ENCODE measurements at places on chromosomes 1 and 21. TPM values are rescaled to one million over a fixed set of nuclear protein-coding genes. Genes with fewer than 3 reads are reported as not detected.

GRCh38 chr21:38852278-38852677 is 46.5 kb downstream of the ETS2 start:
- peak; percentile 19 for DNase-seq
- no peaks in the 10 kb centered on the region for H3K4me1 ChIP-seq
- no peaks in the 10 kb centered on the region for H3K27me3 ChIP-seq
- H3K36me3 ChIP-seq: no peaks in the 10 kb centered on the region

Gene PHLDA3
- total RNA-seq: 158 TPM

Gene PRR9
- total RNA-seq: not detected

Gene OR4F29
- not detected for total RNA-seq

- H3K4me1 ChIP-seq: peaks cover 66% of the 10 kb centered on the region
- no peak for DNase-seq
- H3K27ac ChIP-seq: peak overlapping the region; percentile 58
- H3K4me3 ChIP-seq: no peak overlapping the region
- no peaks in the 10 kb centered on the region for H3K36me3 ChIP-seq
Observed at GRCh38 chr1:162212713-162213112, 143.2 kb downstream of the NOS1AP start.

- H3K27me3 ChIP-seq: no peaks in the 10 kb centered on the region
- H3K36me3 ChIP-seq: no peaks in the 10 kb centered on the region
Observed at GRCh38 chr1:230228236-230228897, 161.3 kb downstream of the GALNT2 start.

DNA sequence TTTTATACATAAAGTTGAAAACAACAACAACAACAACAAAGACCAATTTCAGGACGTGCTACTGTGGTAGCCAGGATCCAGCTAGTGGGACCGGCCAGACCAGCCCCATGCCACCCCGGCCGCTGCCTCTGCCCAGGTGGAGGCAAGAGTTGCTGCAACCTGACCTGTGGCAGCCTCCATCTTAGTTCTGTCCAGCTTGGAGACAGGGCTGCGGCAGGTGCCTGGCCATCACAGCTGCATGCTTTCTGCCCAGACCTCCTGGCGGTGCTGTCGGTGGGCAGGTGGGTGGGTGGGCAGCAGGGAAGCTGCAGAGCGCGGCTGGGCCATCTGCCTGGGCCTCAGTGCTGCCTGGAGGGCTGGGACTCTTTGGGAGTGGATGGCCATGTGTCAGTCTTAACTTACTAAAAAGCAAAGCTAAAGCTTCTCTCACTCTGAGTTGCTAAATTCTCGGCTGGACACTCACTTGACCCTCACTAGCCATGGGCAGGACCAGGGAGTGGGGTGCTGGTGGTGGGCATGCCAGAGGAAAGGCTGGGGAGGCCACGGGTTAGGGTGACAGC is 38.6 kb downstream of the KIAA1614 start:
- peaks cover 33% of the 10 kb centered on the region for H3K36me3 ChIP-seq
- H3K4me1 ChIP-seq: peaks cover 8% of the 10 kb centered on the region
- no peak overlapping the region for H3K4me3 ChIP-seq

- no peak for DNase-seq
- H3K27me3 ChIP-seq: no peaks in the 10 kb centered on the region
- H3K4me3 ChIP-seq: no peak overlapping the region
- H3K27ac ChIP-seq: peak overlapping the region; percentile 78
- peaks cover 75% of the 10 kb centered on the region for H3K36me3 ChIP-seq
- H3K4me1 ChIP-seq: peaks cover 41% of the 10 kb centered on the region
Observed at GRCh38 chr1:223721658-223722607, 9.6 kb downstream of the CAPN2 start.

DNA sequence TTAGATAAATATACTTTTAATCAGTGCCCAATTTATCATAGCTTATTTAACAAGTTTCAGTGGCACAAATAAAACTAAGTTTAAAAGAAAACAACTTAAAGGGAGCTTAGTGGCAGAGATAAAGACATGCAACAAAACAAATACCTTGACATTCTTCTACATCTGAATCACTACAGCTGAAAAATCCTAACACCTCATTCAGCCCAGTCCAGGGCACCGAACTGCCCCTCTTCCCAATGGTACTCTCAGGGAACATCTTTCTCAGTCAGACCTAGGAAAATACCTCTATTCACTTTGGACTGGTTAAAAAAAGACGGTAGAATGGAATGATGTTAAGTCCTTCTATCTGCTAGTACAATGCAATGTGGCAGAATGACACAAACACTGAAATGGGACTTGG is 8.3 kb downstream of the OTUD7B start:
- no peaks in the 10 kb centered on the region for H3K36me3 ChIP-seq
- peaks cover 81% of the 10 kb centered on the region for H3K4me1 ChIP-seq
- H3K4me3 ChIP-seq: no peak overlapping the region

Gene FCER1G
- 50.2 TPM for total RNA-seq

GRCh38 chr1:201230676-201231075 is 40.1 kb downstream of the IGFN1 start:
- no peak for DNase-seq
- no peaks in the 10 kb centered on the region for H3K27me3 ChIP-seq
- no peak overlapping the region for H3K4me3 ChIP-seq
- H3K4me1 ChIP-seq: no peaks in the 10 kb centered on the region
- H3K36me3 ChIP-seq: no peaks in the 10 kb centered on the region

- H3K27me3 ChIP-seq: no peaks in the 10 kb centered on the region
- no peak overlapping the region for H3K4me3 ChIP-seq
- H3K27ac ChIP-seq: no peak overlapping the region
- H3K36me3 ChIP-seq: no peaks in the 10 kb centered on the region
Observed at GRCh38 chr1:65163201-65163805, 15.3 kb downstream of the AK4 start.

DNA sequence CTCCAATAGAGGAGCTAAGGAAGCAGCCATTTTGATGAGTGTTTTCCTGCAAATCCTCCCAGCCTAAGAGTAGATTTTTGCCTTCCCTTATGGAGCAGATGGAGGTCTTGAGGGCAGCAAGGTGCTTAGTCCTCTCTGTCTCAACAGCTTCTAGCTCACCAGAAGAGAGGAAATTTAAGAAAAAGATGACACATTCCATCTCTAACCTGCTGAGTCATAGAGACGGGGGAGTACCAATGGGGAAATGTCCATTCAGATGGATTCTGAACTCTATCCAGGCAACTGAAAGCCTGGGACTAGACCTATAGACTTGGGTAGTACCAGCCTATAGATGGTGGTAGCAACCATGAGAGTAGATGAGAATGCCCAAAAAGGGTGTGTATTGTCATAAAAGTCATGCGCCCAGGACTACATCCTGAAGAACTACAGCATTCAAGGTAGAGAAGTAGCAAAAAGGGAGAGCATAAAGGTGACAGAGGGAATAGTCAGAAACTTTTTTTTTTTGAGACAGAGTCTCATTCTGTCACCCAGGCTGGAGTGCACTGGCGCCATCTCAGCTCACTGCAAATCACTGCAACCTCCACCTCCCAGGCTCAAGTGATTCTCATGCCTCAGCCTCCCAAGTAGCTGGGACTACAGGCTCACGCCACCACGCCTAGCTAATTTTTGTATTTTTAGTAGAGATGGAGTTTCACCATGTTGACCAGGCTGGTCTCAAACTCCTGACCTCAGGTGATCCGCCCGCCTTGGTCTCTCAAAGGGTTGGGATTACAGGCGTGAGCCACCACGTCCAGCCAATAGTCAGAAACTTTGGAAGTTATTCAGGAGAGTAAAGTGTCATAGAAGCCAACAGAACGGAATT is 10.7 kb upstream of the ELOA start:
- H3K27me3 ChIP-seq: no peaks in the 10 kb centered on the region
- no peaks in the 10 kb centered on the region for H3K36me3 ChIP-seq
- no peak overlapping the region for H3K4me3 ChIP-seq
- peaks cover 5% of the 10 kb centered on the region for H3K4me1 ChIP-seq

GRCh38 chr1:55146781-55147180 is 68.4 kb downstream of the USP24 start:
- no peak overlapping the region for H3K27ac ChIP-seq
- no peak overlapping the region for H3K4me3 ChIP-seq
- no peaks in the 10 kb centered on the region for H3K4me1 ChIP-seq

Gene CHRM3
- total RNA-seq: 86.0 TPM

- no peak overlapping the region for H3K4me3 ChIP-seq
- DNase-seq: no peak
- no peaks in the 10 kb centered on the region for H3K36me3 ChIP-seq
- peaks cover 15% of the 10 kb centered on the region for H3K4me1 ChIP-seq
- no peak overlapping the region for H3K27ac ChIP-seq
- H3K27me3 ChIP-seq: no peaks in the 10 kb centered on the region
Observed at GRCh38 chr1:66919828-66920227, 4.8 kb downstream of the DNAI4 start.
